ENCODE measurements at places on chromosomes 5 and 9.

DNA sequence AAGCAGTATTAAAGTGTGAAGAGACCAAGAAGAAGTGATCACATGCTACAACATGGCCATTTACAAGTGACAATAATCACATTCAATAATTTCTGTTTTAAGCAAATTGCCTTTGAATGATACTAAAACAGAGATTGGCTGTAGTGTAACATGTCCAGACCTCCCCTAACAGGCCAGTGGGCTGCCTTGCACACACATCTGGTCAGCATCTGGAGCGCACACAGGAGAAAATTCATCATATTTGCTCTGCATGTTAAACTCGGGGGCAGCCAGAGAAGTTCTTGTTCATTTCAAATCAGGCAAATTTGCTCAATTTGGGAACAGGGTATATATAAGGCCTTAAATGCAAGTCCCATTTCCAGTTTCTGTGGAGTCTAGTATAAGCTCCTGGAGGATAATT is 111.1 kb upstream of the FBXL7 start:
- no peak for DNase-seq

DNA sequence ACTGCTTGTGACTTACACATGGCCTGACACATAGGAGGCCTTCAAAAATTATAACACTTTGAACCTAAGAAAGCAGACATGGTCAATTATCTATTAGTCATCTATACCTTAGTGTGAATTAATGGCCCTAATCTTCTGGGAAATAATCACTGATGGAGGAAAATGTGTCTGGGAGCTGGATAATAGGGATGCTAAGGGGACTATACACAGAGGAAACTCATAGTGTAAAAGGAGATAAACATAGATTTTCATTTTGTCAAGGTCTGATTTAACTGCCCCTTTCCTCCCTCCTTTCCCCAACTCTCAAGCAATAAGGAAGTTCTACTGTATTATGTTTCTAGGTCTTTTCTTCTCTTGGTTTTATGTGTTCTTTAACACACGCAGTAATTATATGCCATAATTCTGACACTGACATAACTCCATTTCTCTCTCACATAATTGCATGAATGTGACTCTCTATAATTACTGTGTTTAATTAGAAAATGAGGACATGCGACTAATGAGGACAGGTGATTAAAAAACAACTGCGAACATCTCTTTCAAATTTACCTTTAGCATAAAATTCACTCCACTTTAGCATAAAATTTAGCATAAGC is 18.7 kb upstream of the PRELID2 start:
- no peak for DNase-seq

DNA sequence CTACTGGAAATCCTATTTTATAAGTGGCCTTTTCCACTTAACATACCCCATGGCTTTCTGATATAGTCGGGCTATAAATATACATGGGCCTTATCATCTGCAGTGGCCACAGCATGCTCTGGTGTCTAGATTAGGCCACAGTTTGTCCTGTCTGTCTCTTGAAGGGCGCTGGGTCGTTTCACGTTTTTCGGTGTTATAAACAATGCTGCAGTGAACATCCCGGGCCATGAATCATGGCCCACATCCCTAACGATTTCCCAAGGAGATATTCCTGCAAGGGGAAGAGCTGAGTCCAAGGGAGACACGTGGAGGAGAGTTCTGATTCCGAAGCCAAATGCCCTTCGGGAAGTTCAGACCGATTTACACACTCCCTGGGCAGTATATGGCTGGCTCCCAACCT is 8.4 kb downstream of the PLPP7 start:
- no peak for DNase-seq

GRCh38 chr9:106682420-106682819 is 180.5 kb upstream of the ZNF462 start:
- no peak for DNase-seq

DNA sequence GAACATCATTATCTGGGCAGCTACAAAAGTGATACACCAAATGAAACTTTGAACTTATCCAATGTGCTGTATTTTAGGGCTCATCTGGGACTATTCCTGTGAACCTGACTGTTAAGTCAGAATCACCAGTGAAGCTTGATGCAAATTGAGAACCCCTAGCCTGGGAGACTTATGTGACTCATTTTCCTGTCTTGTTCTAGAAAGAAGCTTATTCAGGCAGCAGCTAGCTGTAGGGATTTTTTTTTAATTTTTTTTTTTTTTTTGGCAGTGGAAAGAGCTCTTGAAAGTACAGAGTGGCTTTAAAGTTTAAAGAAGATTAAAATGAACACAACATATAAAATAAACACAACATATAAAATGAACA is 81.1 kb upstream of the TNFAIP8 start:
- no peak for DNase-seq

DNA sequence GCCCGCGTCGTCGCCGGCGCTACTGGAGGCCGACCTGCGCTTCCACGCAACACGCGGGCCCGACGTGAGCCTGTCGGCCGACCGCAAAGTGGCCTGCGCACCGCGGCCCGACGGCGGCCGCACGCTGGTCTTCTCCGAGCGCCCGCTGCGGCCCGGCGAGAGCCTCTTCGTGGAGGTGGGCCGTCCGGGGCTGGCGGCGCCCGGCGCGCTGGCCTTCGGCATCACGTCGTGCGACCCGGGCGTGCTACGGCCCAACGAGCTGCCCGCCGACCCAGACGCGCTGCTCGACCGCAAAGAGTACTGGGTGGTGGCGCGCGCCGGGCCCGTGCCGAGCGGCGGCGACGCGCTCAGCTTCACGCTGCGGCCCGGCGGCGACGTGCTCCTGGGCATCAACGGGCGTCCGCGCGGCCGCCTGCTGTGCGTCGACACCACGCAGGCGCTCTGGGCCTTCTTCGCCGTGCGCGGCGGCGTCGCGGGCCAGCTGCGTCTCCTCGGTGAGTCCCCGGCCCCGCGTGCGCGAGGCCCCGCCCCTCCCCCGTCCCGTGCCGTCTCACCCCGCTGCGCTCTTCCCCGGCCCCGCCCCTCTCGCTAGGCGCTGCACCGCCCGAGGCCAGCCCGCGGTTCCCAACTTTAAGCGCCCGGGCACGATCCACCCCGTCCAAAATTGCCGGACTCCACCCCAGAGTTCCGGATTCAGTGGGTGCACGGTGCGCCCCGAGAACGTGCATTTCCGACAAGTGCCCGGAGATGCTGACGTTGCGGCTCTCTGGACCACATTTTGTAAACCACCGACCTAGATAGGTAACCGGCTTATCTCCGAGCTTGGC is 42.8 kb downstream of the NEURL1B start:
- DNase-seq = peak; percentile 47

DNA sequence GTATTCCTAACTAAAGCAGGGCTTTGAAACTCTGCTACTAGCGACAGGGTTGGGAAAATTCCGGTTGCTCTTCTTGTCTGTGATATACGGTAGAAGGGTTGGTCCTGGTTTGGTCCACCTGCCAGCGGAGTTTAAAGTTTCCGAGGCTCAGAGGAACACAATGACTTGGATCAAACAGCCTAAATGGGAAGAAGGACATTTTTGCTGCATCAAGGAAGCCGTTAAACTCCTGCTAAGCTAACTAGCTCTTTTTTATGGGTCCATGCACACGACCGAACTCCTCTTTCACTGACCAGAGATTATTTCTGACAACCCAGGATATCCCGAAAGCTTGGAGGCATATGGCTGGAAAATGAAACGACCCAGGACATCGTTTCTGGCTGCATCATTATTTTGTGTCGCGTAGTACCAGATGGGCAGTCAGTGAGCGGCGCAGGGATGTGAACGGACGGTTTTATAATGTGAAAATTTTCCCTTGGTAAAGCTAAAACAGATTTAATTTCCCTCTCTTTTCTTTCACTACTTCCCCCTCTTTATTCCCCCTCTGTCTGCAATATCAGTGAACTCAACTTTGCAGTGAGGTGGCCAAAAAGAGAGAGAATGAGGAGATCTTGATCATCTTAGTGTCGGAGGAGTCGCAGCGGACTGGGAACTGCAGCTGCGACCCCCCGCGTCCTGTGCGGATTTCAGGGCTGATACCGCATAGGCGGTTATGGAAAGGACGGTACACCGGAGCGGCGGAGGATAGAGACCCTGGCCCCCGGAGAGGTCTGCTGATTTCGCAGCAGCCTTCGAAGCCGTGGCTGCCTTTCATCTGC is at the start of gene LURAP1L:
LURAP1L (plus strand) TSS at position 160 of the 818 bp plus-strand sequence. CDS start 696 bp downstream, outside the sequence.
- DNase-seq = no peak

DNA sequence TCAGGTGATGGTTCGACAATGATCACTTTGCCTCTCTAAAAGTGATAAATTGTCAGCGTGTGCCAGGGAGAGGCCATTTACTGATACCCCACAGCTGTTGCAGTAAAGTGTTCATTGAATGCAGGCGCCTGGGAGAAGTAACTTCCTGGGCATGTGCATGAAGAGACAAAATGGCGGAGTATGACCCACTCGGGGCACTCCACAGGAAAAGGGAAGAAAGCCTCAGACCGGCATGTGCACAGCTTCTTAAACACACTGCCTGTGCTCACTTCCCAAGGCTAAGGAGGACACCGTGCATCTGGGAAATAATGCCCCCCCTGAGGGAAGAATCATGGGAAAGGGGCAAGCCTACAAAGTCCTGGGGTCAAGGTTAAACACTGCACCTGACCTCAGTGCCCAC is 329.5 kb downstream of the ICE1 start:
- DNase-seq = no peak

GRCh38 chr5:61966296-61966955 is 339.6 kb upstream of the KIF2A start:
- DNase-seq = no peak

DNA sequence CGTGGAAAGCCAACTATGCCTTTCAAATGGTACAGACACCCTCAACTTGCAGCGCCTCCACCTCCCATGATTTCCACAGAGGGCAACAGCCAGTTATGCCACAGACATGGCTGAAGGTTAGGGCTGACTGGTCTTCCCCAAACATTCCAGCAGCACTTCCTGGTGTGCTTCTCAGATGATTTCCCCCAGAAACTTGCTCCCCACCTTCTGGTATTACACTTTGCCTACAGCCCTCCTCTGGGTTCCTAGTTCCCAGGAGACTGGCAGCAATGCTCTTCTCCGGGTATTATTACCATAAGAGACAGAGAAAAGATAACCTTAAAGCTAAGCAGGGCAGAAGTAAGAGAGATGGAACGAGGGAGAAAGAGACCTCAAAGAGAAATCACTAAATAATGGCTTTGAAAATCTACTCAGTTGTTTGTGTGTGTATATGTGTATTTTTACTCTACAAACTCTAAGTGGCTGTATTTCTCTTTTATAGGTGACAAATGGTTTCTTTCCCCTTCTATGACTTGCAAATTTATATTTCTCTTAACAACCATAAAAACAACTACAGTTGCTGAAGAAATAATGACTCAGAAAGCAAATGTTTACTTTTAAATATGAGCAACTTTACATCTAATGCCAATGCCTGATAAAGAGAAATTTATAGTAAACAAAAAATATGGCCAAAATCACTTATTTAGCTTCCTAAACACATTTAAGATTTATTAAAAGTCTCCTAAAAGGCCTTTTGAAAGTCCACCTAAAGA is 133.8 kb downstream of the PDE4D start:
- DNase-seq = no peak

DNA sequence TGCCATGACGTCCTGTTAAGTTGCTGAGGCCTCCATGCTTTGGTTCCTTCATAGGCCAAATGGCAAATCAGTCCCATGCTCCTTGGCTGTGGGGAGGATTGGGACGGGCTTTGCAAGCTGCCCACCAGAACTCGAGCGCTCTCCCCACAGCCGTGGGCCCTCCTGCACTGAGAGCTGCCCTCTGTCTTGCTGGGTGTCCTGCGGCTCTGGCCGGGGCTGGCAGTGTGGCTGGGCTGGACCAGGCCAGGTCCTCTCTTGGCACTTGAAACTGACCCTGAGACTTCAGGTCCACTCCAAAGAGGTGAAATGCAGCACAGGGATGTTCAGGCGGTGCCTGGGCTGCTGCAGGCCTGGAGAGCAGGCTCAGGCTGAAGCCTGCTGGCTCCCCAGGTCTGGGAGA is 7.0 kb downstream of the MYMK start:
- DNase-seq = no peak

DNA sequence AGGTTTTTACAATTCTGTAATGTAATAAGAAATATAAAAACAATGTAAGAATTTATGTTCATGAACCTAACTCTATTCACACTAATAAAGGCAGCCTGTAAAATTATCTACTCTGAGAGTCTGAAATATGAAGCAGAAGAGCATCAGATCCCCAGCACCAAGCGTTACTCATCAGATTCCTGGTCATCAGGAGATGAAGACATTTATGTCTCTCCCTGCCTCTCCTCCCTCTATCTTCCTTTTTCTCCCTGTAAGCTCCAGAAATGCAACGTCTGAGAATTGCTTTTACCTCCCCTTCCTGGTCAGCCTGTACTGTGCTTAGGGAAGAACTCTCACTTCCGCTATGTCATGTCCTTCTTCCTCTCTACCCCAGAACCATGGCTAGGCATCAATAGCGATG is 114.4 kb upstream of the SLIT3 start:
- DNase-seq = no peak

DNA sequence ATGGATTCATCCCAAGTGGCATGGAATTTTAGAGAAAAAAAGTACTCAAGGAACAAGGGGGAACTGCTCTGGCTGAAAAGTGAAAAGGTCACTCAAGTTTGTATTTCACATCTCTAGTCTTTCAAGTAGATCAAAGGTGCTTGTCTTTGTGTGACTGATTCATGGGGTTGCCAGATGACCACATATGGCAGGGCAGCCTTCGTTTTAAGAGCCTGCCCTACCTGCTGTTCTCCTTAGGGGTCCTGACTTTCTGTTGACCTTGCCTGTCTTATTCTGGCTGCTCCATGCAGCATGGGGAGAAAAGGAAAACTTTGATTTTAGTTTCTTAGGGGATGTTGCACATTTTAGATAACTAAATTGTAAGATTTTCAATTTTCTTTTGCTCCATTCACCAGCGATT is 877.7 kb downstream of the TLE1 start:
- no peak for DNase-seq

DNA sequence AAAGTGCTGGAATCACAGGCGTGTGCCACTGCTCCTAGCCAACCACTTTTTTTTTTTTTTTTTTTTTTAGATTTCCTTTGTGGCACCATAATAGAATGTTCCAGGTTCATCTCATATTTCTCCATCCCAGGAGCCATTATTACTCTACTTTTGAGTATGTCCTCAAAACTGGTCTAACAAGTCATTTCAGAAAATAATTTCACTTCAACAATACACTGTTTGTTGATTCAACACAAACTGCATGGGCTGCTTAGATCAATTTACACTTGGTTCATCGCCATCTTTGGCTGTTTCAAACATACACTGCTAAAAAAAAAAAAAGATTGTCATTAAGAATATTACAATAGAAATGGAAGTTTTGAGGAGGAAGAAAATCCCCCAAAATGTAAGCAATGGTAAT is 57.9 kb downstream of the CSNK1A1 start:
- no peak for DNase-seq

Data from stimulated activated CD8-positive, alpha-beta memory T cell treated with anti-CD3 and anti-CD28 coated beads, Interleukin-15, amount 100 ng/mL, for 48 hours (primary cell).